Stimulated activated CD4-positive, alpha-beta T cell treated with anti-CD3 and anti-CD28 coated beads, Interleukin-12 subunit alpha, Interleukin-12 subunit beta, amount 100 ng/mL, for 48 hours (primary cell): ENCODE measurements at places on chromosomes 7 and 10.
A peak's percentile ranks its signal among the peaks of the same experiment; 100 is the strongest.

DNA sequence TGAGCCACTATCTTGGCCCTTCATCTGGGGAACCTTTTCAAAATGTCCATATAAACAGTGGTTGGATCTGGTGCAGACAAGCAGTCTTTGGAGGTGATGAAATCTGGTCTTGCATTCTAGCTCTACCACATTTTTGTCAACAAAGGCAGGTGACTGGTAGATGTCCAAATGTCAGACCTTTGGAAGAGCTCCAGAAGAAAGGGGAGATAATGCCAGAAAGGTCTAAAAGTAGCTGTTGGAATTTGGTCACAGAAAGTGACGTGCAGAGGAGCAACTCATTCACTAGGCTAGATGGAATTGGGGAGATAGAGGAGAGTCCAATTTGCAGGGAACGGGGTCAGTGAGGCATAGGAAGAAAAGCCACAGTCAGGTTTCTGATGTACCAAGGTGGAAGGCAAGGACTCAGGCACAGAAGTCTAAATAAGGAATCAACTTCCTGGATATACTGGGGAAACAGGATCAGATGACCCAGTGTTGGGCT lies 36.4 kb upstream of the WAC start:
- DNase-seq, result no peak

DNA sequence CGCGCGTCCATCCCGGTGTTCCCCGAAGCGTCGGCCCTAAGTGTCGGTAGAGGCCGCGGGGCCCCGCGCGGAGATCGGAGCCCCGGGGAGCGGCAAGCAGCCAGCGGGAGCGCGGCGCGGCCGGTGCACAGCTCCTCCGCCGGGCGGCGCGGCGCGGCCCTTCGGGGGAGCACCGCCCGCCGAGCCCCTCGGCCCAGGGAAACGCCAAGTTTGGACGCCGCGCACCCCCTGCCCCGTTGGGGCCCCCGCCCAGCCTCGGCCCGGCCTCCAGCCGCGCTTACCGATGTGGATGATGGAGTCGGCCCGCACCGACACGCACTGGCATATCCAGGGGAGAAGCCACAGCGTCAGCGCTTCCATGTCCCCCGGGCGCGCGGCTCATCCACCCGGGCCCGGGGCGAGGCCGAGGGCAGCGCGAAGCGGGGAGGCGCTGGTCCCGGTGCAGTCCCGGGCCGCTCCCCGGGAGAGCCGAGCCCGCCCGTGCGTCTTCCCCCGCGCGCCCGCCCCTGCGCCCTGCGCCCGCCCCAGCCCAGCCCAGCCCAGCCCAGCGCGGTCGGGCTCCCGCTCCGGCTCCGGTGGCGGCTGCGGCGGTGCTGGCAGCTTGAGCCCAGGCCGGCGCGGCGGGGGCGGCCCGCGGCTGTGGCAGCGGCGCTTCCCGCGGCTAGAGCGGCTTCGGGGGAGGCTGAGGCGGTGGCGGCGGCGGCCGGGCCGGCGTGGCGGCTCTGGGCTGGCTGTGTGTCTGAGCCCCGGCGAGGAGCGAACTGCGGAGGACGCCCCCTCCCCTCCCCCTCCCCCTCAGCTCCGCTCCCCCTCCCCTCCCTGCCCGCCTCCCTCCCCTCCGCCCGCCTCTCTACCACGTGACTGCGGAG lies at the start of gene GRID1:
TSS of gene GRID1 (minus strand) at position 763 of the 869 bp plus-strand sequence.
- DNase-seq, result peak; percentile 12

DNA sequence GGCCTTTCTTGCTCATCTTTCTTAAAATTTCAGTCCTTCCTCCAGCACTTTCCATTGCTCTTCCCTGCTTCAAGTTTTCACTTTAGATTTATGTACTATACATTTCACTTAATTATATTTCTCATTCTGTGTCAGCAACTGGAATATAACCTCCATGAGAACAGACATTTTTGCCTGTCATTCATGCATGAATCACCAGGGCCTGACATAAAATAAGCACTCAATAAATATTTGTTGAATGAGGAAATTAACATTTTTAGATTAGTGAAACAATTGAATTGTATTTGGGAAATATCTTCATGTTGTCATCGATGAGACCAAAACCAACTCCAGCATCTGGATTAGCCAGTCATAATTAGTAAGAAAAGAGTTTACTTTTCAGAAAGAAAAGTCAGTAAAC lies 6.1 kb downstream of the SAMD9L start:
- no peak for DNase-seq

- no peak for DNase-seq
Measured at GRCh38 chr10:122486406-122487080, 25.2 kb downstream of the HTRA1 start.

DNA sequence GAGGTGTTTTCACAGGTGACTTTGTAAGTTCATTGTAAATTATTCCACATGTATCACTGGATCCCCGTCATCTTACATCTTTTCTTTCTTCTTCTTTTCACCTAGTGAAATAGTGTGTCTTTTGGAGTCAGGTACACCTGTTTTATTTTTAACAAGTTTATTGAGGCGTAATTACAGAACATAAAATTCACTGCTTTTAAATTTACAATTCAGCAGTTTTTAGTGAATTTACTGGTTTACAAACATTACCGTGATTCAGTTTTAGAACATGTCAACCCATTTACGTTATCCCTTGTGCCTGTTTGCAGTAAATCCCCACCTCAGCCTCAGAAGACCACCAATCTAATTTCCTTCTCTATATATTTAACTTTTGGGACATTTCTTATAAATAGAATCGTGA lies 256.9 kb downstream of the EXOC4 start:
- no peak for DNase-seq

- no peak for DNase-seq
Measured at GRCh38 chr7:83339907-83340306, 177.2 kb upstream of the PCLO start.

GRCh38 chr7:23020742-23021401 lies 6.9 kb upstream of the HYCC1 start:
- peak; percentile 35 for DNase-seq
